ENCODE measurements at places on chromosomes 12 and 14. TPM values are rescaled to one million over a fixed set of nuclear protein-coding genes. Genes with fewer than 3 reads are reported as not detected.

The COQ10A gene
- 10.1 TPM for total RNA-seq

The PRICKLE1 gene
- total RNA-seq, result 25.3 TPM

The HOXC9 gene
- total RNA-seq, result not detected

The CCDC184 gene
- 1.2 TPM for total RNA-seq

The VASH1 gene
- 6.1 TPM for total RNA-seq

The KLRF1 gene
- not detected for total RNA-seq

The METAP2 gene
- 62.6 TPM for total RNA-seq

The WIF1 gene
- total RNA-seq, result 27.3 TPM

The PARPBP gene
- 3.7 TPM for total RNA-seq

The DPF3 gene
- total RNA-seq, result not detected

The BDKRB2 gene
- total RNA-seq, result 23.3 TPM

The CTSG gene
- total RNA-seq, result 1.5 TPM

The IL26 gene
- total RNA-seq, result not detected

The SYT1 gene
- total RNA-seq, result 13.3 TPM

The MDGA2 gene
- total RNA-seq, result not detected

All from vagina (tissue), 2 donors.